Caki2 (cell line): ENCODE measurements at places on chromosomes 11 and 22. TPM values are rescaled to one million over a fixed set of nuclear protein-coding genes. Genes with fewer than 3 reads are reported as not detected.

Gene OR8A1
- not detected in 2 replicates for total RNA-seq

Gene YAP1
- total RNA-seq = 5.2 and 16.8 TPM in 2 replicates

Gene SPDYC
- total RNA-seq = not detected in 2 replicates

Gene CDCA5
- 41.7 and 63.4 TPM in 2 replicates for total RNA-seq

Gene CDC42EP2
- total RNA-seq = 4.6 TPM in 1 of 2 replicates, not detected in the other

Gene EFCAB6
- total RNA-seq = 0.98 and 3.9 TPM in 2 replicates

Gene SH3BP1
- total RNA-seq = 1.2 and 3.2 TPM in 2 replicates

Gene NEFH
- total RNA-seq = not detected in 2 replicates

Gene OR51B5
- total RNA-seq = not detected in 2 replicates

Gene OR56A1
- not detected in 2 replicates for total RNA-seq

Gene LMO1
- not detected in 2 replicates for total RNA-seq

Gene GRAP2
- not detected in 2 replicates for total RNA-seq

DNA sequence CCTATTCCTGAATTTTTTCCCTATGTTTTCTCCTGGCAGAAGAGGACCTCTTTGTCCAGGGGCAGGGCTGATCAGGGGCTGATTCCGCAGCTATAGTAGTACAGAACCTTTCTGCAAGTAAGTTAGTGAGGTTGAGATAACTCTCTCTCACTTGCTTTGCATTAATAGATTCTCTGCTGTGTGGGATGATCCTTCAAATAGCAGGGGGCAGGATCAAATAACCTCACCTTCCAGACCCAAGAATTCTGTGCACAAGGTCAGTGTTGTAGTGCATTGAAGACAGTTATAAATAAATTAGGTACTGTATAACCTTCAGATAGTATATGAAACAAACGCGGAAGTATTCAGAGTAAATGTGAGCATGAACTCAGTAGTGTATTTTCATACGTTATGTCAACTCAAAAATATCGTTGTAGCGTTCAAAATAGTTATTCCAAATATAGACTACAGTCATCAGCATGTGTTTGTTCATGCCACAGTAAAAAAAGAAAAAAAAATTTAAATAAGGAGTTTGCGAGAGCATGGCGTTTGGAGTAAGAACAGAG is 278 bp downstream of the MMP26 start:
- DNase-seq = no peak

DNA sequence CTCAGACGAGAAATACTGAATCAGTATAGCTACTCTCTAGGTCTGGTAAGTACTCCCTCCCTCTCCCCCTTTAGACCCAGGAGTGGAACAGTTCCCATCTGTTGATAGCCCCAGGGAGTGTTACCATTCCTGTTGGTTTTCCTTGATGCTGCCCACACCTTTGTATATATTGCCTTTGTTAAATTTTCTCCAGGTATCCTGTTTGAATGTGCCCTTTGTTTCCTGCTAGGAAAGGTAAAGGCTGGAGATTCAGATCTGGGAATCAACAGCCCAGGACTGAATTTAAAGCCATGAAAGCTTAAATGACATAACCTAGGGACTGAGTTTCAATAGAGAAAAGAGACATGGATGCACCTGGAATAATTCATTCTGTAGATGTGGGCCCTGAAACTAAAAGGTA is 68.3 kb downstream of the CCDC83 start:
- no peak for DNase-seq

DNA sequence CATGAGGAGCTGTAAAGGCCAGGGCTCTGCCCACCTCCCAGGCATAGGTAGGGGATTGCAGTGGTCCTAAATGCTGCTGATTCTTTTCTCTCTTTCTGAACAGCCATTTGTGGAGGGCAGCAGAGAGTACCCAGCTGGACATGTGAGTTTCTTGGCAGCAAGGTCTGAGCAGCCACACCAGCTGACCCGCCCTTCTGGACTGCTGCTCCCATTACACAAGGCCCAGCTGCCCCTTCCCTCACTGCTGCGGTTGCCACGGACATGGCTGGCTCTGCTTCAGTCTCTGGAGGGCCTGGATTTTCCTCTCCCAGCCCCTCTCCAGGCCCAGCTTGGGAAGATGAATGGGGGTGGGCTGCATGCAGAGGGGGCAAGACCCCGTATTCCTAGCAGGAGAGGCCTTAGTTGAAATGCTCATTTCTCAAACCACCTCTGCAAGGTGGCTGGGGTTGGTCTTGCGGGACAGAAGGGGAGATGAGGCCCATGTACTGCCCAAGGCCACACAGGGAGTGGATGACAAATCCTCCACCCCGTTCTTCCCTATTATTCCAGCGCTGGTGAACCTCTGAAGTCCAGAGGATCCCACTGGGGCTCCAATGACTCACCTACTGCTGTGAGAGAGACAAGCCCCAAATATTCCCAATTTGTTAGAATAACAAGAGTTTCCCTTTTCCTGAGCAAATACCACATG is 4.6 kb downstream of the LGALS12 start:
- DNase-seq = no peak

- DNase-seq = no peak
Observed at GRCh38 chr11:9148035-9148434, 56.6 kb upstream of the SCUBE2 start.

- no peak for DNase-seq
Observed at GRCh38 chr11:22189660-22190059, 3.2 kb upstream of the ANO5 start.

DNA sequence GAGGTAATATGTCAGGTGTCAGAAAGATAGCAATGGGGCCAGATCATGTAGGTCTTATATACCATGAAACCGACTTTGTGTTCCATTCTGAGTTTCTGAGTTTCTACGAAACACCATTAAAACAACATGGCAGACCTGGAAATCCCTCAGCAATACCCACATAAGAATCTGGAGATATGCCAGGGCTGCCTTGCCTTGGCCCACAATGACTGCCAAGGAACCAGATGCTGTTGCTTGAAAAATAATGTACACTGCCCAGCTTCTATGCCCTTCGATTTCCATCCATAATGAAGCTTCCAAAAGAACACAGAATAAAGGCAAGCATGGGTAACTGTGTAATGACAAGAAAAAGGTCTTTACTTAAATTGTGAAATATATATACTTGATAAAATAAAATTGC is 277.4 kb downstream of the SOX6 start:
- DNase-seq = no peak

DNA sequence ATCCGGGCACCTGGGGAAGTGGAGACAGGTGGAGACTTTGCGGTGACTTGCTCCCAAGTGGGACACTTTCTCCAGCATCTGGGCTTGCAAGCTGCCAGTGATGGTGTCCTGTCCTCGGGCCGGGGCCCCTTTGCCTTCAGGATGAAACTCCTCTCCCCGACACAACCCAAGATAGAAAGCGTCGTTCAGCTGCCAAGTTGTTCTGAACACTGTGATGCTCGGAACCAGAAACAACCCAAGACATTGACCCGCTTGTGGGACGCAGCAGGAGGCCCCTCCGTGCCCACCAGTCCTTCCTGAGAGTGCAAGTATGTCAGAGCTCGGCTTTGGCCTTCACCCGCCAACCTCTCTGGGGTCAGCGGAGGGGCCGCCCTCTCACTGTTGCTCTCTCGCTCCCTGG is 31.3 kb downstream of the LINC01488 start:
- no peak for DNase-seq

- DNase-seq = no peak
Observed at GRCh38 chr11:61983419-61983818, 16.0 kb upstream of the FTH1 start.

DNA sequence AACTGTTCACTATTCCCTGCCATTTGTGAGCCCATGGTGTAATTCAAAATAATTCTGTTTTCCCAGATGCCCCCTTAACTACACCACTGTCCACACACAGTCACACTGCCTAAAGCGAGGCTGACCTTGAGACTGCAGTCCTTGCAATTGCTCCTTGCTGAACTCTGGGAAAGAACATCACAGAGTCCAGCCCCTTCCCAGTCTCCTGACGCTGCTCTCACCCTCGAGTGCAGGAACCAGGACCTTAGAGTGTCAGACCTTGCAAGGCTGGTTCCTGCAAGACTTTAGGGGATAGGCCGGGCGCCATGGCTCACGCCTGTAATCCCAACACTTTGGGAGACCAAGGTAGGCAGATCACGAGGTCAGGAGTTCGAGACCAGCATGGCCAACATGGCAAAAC is 33.6 kb downstream of the AHNAK start:
- DNase-seq = no peak

DNA sequence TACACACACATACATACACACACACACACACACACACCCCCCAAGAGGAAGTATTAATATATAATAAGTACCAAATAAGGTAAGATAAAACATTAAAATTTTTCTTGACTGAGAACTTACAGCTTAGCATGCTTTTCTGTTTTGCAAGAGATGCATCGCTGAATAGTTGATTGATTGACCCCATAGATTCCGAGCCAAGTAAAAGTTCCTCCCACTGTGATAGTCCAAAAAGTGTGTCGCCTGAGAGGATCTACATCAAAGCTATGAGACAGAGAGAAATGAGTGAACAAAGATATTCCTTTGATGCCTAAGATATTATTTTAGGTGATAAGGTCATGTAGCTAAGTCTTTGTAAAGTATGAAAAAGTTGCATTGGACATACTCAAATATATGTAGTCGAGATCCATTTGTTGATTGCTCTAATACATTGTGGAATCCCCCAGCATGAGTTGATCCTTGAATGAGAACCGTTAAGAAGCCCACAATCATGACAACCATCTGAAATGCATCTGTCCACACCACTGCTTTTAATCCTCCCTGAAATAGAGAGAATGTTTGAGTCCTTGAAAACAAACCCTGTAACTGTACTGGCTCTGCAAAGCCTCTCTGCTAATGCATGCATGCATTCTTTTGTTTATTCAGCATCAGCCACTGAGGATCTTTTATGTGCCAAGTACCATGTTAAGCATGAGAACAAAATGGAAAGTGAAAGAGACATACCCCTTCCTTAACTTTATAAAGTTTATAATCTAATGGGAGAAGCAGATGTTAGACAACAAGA is 18.3 kb downstream of the SLC5A12 start:
- DNase-seq = no peak

DNA sequence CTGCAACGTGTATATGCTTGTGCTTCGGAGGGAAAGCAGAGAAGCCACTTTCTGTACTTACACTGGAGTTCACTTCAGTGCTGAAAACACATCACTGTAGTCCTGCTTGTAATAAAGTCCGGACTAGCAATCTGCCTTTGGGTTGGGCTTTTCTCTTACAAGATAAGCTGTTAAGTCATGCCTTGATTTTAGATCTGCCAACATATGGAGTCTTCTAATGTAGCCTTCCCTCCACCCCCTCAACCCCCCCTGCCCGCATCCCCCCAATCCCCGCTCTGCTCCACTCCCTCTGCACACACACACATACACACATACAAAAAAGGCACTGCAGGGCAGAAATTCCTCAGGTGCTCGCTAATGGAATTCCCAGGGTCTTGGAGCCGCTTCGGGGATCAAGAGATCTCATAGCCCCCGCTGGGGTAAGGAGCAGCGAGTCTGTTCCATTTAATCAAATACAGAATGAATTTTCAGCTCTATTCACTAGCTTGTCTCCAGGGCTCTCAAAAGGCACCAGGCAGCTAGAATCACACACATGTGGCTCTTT is 3.4 kb downstream of the CDON start:
- no peak for DNase-seq

DNA sequence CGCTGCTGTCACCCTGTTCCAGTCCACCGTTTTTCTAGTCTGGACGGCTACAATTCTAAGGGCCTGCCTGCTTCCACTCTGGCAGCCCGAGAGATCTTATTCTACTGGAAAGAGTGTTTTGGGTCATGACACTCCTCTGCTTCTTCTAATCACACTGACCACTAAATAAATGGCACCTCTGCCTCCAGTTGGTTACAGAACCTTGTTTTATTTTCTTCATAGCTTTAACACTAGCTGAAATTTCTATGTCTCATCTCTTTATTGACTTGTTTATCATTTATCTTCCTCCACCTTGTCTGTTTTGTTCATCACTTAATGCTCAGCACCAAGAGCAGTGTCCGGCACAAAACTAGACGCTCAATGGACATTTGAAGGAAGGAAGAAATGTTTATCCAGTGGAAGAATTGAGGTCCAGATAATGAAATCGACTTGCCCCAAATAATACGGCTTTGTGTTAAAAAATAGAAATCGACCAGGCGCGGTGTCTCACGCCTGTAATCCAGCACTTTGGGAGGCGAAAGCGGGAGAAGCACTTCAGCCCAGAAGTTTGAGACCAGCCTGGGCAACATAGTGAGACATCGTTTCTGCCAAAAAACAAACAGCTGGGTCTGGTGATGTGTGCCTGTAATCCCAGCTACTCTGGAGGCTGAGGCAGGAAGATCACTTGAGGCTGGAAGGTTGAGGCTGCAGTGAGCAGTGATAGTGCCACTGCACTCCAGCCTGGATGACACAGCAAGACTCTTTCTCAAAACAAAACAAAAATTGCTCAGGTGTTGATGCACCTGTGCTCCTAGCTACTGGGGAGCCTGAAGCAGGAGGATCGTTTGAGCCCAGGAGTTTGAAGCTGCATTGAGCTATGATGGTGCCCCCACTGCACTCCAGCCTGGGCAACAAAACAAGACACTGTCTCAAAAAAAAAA is 693 bp upstream of the PRR14L start:
- DNase-seq = no peak

DNA sequence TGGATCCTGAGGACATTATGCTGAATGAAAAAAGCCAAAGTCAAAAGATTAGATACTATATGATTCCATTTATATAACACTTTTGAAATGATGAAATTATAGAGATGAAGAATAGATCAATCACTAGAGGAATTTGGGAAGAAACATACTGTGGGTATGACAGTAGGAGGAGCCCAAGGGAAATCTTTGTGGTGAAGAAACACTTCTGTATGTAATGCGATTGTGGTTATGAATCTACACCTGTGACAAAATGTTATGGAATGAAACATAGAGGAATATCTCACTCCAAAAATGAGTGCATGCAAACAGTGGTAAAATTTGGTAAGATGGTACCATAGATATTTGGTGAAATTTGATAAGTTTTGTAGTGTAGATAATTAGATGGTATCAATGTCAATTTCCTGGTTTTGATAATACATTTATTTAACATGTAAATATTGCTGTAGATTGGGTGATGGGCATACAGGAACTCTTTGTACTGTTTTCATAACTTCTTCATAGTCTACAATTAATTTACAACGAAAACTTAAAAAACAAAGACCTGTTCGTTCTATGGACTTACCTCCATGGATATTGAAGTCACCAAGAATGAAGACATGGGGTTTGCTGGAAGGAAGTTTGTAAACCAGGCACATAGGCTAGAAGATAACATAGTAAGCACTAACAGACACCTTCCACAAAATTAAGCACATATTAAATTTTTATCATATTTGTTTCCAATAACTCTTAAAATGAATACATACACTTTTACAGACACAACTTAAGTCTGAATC is 11.5 kb downstream of the MRGPRX1 start:
- no peak for DNase-seq

DNA sequence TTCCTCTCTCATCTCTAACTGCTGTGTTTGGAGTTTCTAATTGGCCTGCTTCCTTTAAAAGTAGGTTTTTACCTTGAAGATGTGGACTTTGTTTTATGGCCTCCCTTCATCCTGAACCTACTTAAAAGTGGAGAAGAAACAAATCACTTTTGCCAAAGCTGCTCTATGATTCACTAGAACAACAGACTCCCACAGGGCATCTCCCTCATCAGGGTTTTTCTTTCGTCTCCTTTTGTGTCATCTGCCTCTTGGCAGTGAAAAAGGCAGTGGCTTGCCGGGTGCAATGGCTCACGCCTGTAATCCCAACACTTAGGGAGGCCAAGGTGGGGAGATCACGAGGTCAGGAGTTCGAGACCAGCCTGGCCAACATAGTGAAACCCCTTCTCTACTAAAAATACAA is 186.6 kb upstream of the MTNR1B start:
- peak; percentile 9 for DNase-seq

GRCh38 chr11:91433284-91434010 is 791.2 kb upstream of the FAT3 start:
- DNase-seq = no peak
